ENCODE measurements at places on chromosomes 2 and 18. TPM values are rescaled to one million over a fixed set of nuclear protein-coding genes. Genes with fewer than 3 reads are reported as not detected.

ASXL3 gene
- total RNA-seq, result 0.69 TPM

VAMP5 gene
- 32.5 TPM for total RNA-seq

ACKR3 gene
- 3.2 TPM for total RNA-seq

NEB gene
- total RNA-seq, result under 0.01 TPM

SPTBN1 gene
- 300 TPM for total RNA-seq

DGKD gene
- total RNA-seq, result 9.3 TPM

CXCR1 gene
- not detected for total RNA-seq

CYP27C1 gene
- not detected for total RNA-seq

CNDP1 gene
- total RNA-seq, result not detected

SERPINB7 gene
- total RNA-seq, result not detected

BOLL gene
- total RNA-seq, result not detected

L3MBTL4 gene
- total RNA-seq, result 0.16 TPM

RGPD4 gene
- not detected for total RNA-seq

CDCA7 gene
- 2.3 TPM for total RNA-seq

RAB27B gene
- 0.52 TPM for total RNA-seq

ASPRV1 gene
- 0.43 TPM for total RNA-seq

SLC8A1 gene
- 82.7 TPM for total RNA-seq

DNMT3A gene
- total RNA-seq, result 17.5 TPM
